ENCODE measurements at places on chromosomes 7 and 10. TPM values are rescaled to one million over a fixed set of nuclear protein-coding genes. Genes with fewer than 3 reads are reported as not detected.

Gene ZWINT
- total RNA-seq: 6.8 TPM

Gene DYDC2
- total RNA-seq: not detected

GRCh38 chr7:38451840-38452239 lies 178.4 kb upstream of the TARP start:
- H3K4me3 ChIP-seq: no peak overlapping the region
- H3K4me1 ChIP-seq: no peaks in the 10 kb centered on the region
- DNase-seq: no peak
- no peaks in the 10 kb centered on the region for H3K27me3 ChIP-seq
- H3K36me3 ChIP-seq: no peaks in the 10 kb centered on the region
- no peak overlapping the region for H3K27ac ChIP-seq

DNA sequence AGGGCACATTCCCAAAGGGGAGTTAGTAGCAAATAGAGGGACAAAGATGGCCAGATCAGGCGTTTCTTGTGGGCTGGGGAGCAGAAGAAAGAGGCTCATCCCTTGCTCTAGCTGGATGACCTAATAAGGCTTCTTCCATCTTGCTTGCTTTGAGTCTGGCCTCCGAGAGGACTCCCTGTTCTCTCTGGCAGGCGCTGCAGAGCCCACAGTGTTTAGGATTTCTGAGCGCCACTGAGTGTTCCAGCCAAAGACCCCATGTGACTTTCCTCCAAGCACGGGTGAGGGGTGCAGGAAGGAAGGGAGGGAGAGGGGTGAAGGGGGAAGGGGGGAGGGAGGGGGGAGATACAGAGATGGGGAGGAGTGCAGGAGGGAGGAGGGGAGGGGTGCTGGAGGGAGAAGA lies 203.8 kb upstream of the SVIL start:
- H3K4me3 ChIP-seq: no peak overlapping the region
- H3K4me1 ChIP-seq: no peaks in the 10 kb centered on the region
- H3K36me3 ChIP-seq: no peaks in the 10 kb centered on the region
- DNase-seq: no peak

GRCh38 chr10:43482319-43483078 lies 45.6 kb downstream of the ZNF487 start:
- H3K27ac ChIP-seq: no peak overlapping the region
- DNase-seq: no peak
- H3K4me3 ChIP-seq: no peak overlapping the region
- H3K36me3 ChIP-seq: peaks cover 4% of the 10 kb centered on the region
- H3K27me3 ChIP-seq: no peaks in the 10 kb centered on the region
- H3K4me1 ChIP-seq: peaks cover 2% of the 10 kb centered on the region

- H3K4me3 ChIP-seq: no peak overlapping the region
- DNase-seq: no peak
- no peak overlapping the region for H3K27ac ChIP-seq
- H3K27me3 ChIP-seq: no peaks in the 10 kb centered on the region
- H3K4me1 ChIP-seq: peaks cover 22% of the 10 kb centered on the region
Measured at GRCh38 chr10:13946209-13946460, 359.4 kb downstream of the PRPF18 start.

GRCh38 chr10:89921403-89921802 lies 220.0 kb downstream of the KIF20B start:
- H3K4me3 ChIP-seq: no peak overlapping the region
- no peak for DNase-seq
- no peaks in the 10 kb centered on the region for H3K36me3 ChIP-seq

- no peaks in the 10 kb centered on the region for H3K27me3 ChIP-seq
- peak overlapping the region; percentile 72 for H3K27ac ChIP-seq
- H3K4me1 ChIP-seq: peaks cover 16% of the 10 kb centered on the region
- H3K4me3 ChIP-seq: peak overlapping the region; percentile 18
- DNase-seq: no peak
Measured at GRCh38 chr10:70417568-70417967, 13.6 kb downstream of the EIF4EBP2 start.
